ENCODE measurements at places on chromosomes 1 and 21.

DNA sequence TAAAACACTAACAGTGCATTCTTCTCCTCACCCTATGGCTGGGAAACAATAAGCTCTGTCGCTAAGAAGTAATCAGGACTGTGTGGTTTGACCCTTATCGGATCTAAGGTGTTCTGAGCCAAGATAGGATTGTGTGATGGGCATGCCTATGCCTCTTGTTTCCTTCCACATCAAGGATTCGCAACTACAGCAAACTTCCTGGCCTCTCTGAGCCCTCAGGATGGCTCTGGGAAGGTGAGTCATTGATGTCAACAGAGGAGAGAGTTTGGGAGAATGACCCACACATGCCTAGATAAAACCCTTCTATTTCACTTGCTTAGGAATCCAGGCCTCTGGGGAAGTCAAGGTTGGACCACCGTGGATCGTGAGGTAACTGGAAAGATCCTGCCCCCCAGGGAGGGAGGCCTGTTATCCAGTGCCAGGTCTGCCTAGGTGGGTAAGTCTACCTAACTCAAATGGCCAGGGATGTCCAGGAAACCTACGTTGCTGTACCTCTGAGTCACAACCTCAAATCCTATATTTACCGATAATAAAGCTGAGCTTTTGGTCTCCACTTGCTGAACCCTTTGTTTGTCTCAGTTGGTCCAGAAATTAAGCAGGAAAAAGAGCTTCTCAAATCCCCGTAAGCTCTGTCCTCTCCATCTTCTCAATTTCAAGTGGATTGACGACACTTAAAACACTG, 27.4 kb downstream of the TIAM1 start:
- no peak for DNase-seq

- no peak for DNase-seq
These were observed 233.1 kb downstream of the HHIPL2 start for GRCh38 chr1:222314839-222315238.

DNA sequence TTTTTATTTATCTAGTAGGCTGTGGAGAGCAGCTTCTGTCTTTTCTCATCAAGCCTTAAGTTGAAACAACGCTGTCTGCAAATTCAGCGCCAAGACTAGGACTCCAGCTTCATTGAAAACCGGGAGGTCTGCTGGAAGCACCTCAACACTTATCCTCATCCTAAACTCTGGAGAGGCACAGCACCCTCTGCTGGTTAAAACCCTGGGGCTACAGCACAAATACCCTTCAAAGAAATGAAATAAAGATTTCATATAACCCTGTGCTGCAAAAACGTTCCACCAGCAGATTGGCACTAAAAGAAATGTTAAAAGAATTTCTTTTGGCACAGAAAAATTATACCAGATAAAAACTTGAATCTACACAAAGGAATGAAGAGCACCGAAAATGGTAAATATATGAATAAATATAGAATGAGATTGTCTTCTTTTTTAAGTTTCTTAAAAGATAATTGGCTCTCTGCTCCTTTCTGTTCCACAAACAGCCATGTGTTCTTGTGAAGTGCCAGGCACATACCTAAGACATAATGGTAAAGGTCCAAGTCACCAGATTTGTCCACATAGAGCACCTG, 227.7 kb upstream of the SAMSN1 start:
- DNase-seq = no peak

DNA sequence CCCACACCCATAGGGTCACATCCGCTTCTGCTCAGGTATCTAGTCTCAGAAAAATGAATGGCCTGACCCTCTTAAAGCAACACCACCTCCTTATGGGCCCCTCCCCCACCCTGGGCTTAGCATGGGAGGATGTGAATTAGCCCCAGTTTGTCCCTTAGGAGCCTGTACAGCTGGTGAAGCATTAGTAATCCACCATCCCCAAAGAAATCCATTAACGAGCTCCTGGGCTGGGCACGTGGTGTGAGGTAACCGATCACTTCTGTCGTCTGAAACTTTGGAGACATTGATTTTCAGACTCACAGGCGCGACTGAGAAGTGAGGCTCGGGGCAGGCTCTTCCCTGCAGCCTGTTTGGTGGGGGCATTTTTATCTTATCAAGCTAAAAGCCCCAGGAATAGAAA, 10.5 kb downstream of the RASSF5 start:
- no peak for DNase-seq

GRCh38 chr1:110668549-110668948, 6.2 kb downstream of the KCNA3 start:
- DNase-seq = no peak

GRCh38 chr21:37695111-37695510, 221.1 kb downstream of the KCNJ6 start:
- DNase-seq = no peak

DNA sequence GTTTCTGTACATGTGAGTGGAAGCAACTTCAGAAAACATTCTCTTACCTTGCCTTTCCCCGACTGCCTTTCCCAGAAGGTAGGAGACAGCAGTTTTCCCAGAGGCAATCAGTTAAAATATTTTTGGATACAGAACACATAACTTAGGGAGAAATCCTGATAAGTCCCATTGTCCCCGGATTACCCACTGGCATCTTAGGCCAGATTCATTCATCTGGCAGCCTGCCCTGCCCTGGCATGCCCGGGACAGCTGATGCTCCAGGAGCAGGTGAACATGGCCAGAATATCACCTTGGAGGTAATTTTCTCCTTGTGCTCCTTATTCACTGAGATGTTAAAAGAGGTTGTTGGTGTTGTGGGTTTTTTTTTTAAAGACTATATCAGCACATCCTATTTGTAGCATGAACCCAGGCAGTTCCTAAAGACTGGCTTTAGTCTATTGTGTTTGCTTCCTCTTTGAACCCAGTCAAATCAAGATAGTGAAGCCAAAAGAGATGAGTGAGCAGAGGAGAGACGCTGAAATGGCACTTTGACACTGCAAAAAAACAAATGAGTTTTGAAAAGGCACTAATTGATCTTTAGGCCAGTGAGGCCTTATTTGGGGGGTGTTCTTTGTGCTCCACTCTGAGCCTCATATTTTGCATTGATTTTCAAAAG, 139.6 kb downstream of the PLPP3 start:
- no peak for DNase-seq
